ENCODE measurements at places on chromosomes 6 and 20. TPM values are rescaled to one million over a fixed set of nuclear protein-coding genes. Genes with fewer than 3 reads are reported as not detected.

The PRR18 gene
- total RNA-seq: 0.17 TPM

The ELOVL2 gene
- total RNA-seq: 6.6 TPM

The TMEM63B gene
- total RNA-seq: 11.3 TPM

The DLL1 gene
- 0.12 TPM for total RNA-seq

The PPP1R14C gene
- 0.83 TPM for total RNA-seq

The RTEL1 gene
- 6.4 TPM for total RNA-seq

The FBXO5 gene
- 22.9 TPM for total RNA-seq

The SLC16A10 gene
- 0.44 TPM for total RNA-seq

The ACTL10 gene
- total RNA-seq: not detected

The SMLR1 gene
- total RNA-seq: not detected

The LCA5 gene
- total RNA-seq: 0.89 TPM

The SNX14 gene
- total RNA-seq: 31.2 TPM

The C6orf58 gene
- total RNA-seq: 0.14 TPM

The NCOA7 gene
- 24.8 TPM for total RNA-seq

The HDGFL1 gene
- total RNA-seq: not detected

The OR12D3 gene
- total RNA-seq: not detected

The HRH3 gene
- total RNA-seq: not detected

The MYCT1 gene
- 0.06 TPM for total RNA-seq

The NKAIN2 gene
- total RNA-seq: not detected

The MROH8 gene
- total RNA-seq: 0.79 TPM
